ENCODE measurements at places on chromosomes 12 and 14. TPM values are rescaled to one million over a fixed set of nuclear protein-coding genes. Genes with fewer than 3 reads are reported as not detected.

GRCh38 chr14:23006188-23006534, 3.8 kb downstream of the C14orf93 start:
- DNase-seq = no peak

DNA sequence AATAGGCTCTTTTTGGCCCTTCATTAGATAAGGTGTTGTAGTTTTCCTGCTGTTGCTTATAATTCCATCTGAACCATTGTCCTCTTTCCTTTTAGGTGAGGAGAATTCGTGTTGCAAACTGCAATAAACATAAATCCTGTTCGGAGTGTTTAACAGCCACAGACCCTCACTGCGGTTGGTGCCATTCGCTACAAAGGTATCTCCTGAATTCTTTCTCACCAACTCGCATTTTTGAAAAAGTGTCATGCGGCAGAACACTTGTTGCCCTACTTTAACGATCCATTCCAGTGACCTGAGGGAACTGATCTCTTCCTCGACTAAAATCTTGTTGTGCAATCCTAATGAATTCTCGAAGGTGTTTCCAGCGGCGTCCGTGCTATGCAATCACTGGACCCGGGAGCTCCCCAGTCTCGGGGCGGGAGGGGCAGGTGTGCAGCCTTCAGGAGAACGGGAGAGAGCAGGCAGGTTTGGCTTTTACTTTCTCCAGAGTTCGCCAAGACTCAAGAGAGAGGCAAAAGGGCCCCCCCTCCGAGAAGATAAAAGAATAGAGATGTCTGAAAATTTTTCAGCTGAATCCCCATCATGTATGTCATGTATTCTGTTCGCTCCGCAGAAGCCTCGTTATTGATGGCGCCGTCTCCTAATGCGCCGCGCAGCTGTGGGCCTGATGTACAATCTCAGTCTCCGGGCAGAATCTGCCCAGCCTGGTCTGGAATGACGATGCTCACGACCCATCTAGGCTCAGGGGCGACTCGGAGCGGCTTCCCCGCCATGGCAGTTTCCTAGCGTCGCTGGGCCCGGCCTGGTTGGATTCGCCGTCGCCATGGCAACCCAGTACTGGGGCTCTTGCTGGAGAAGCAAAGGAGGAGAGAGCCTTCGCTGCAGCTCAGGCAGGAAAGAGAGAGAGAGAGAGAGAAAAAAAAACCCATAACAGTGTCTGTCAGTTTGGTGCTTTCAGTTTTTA, 38.2 kb downstream of the PLXNC1 start:
- no peak for DNase-seq

DNA sequence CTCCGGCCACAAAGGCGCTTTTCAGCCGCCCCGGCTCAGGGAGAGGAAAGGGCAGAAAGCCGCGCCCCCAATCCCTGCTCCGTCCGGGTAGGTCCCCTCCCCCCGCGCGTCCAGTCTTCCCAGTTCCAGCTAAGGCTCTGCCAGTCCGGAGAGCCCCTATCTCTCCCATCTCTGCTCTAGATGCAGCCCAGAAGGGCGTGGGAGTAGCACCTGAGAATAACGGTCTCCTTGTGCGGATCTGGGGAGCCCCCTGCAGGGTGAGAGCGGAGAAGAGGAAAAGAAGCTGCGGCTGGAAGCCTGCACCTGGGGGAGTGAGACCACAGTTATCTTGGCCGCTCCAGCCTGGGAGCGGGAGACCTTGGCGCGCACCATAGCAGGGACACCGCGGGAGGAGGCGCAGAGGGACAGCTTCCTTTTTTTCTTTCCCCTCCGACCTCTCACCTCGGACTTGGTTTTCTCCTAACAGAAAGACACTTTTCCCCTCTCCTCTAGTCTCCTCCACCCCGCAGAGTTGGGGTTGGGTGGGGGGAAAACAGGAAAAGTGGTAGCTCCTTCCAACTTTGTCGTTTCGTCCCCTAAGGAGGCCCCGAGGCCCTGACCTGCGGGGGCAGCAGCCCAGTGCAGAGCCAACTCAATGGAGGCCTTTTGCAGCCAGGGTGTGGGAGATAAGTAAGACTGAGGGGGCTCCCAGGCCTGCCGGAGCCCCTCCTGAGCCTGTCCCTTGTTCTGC, 2.4 kb downstream of the DHH start:
- DNase-seq = no peak

DNA sequence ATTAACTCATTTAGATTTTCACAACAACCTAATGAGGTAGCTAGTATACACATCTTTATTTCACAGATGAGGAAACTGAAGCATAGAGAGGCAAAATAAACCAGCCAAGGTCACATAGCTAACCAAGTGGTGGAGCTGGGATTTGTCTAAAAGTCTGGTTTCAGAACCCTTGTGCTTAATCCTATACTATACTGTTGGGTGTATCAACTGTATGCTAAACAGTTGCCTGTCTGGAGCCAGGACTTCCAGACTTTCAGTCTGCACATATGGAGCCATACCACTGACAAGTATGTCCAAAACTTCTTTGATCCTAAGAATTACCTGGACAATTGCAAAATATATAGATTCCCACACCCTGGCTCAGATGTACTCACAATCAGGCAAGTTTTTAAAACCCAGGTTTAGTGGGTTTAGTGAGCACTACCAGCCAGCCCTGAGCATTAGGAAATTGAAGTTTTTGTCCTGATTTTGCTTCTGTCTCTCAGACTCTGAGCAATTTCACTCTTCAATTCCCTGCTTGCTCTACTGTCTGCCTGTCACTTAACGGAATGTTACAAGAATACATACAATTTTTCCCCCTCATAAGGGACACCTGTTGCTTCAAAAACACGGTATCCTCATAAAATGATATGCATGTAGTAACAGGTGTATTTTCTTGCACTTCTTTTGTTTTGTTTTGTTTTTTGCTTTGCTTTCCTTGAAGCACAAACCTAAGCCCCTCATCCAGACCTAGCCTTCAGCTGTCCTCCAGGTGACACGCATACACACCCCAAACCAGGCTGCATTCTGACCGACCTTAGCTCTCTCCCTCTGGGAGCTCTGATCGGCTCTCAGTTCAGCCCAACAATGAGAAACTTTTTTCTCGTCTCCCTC, 9.6 kb upstream of the SALL2 start:
- DNase-seq = no peak

DNA sequence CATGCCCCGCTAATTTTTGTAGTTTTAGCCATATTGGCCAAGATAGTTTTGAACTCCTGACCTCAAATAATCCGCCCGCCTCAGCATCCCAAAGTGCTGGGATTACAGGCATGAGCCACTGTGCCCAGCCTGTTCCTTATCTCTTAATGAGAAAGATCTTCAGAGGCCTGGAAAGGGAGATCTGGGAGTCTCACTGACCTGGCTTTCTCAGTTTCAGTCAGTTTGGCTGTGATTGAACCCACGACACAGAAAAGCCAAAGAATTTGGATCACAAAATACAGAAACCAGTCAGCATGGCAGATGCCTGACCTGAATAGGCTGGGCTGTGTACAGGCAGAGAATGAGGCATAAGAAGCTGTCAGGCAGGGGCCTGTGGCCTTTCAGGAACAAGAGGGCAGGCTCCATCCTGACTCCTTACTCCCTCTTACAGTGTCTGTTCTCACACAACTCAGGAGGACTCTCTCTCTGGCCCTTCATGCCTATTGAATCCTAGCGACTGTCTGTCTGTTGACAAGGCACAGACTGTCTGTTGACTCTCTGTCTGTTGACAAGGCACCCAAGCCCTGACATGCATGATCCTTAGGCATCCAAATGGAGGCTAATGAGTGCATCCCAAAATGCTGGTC, 366.5 kb upstream of the CCDC196 start:
- no peak for DNase-seq

GRCh38 chr14:33081259-33081658, 142.6 kb downstream of the NPAS3 start:
- no peak for DNase-seq

GRCh38 chr14:54942913-54943312, 40.3 kb upstream of the GCH1 start:
- DNase-seq = no peak

- no peak for DNase-seq
These were observed 393.7 kb downstream of the SOX5 start for GRCh38 chr12:23555825-23556207.

GRCh38 chr14:72027061-72027460, 94.8 kb downstream of the RGS6 start:
- no peak for DNase-seq

DNA sequence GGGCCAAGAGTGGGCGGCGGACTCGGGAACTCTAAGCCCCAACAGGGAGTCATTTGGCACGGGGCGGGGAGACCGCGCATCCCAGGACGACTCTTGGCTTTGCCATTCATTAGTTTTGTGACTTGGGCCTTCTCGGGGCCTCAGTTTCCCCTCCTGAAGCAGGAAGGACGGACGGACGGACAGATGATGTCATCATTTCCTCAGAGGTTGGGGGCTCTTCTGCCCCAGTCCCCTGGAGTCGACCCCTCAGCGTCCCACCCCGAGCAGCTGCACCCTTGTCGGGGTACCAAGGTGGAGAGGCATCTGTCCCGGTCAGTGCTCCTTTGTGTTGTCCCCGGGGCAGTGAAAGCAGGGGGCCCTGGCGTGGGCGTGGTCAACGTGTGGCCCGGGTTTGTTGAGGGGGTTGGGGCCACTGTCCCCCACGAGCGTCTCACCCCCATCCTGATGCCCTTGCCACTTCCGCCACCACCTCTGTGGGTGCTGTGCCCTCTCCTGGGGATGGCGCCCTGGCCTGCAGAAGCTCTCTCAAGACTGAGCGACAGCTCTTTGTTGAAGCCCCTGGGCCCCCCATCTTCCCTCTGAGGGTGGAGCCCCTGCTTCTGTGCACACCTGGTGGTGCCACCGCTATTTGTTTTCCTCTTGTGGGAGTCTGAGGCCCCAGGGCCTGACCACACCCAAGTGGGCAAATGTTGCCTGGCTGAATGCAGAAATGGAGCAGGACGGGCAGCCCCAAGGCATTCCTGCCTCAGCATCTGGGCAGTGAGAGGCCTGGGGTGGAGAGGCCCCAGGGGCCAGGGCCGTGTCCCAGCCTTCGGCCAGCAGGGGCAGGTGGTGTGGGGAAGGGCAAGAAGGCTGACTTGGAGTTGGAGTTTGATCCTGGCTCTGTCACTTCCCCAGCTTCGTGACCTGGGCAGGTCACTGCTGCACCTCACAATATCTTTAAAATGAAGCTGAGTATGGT, 896 bp downstream of the HHIPL1 start:
- peak; percentile 23 for DNase-seq

- no peak for DNase-seq
These were observed 1.3 kb downstream of the POMT2 start for GRCh38 chr14:77319422-77319821.

GRCh38 chr14:51020024-51020710, 74.7 kb downstream of the TRIM9 start:
- no peak for DNase-seq

- no peak for DNase-seq
These were observed 502 bp downstream of the ITGA5 start for GRCh38 chr12:54418441-54419087.

GRCh38 chr12:127559349-127560040, 707.5 kb upstream of the TMEM132C start:
- peak; percentile 17 for DNase-seq

GRCh38 chr12:89977405-89978085, 268.9 kb upstream of the ATP2B1 start:
- no peak for DNase-seq

DNA sequence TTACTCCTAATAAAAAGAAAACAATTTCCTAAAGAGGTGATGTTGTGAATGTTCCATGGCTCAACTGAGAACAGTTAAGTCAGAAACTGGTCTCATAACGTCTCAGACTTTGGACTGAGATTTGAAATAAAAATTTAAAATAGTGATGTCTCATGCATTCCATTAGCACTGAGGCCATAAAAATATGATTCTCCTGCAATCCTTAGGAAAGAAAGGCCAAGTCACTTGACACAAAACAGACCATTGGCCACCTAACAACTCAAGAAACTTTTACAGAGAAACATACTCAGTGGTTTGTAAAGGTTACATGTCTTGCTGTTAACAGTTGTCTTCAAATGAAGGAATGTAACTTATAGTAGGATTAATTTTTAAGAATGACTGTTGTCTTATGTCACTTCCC, 58.1 kb downstream of the STAB2 start:
- DNase-seq = no peak

- no peak for DNase-seq
These were observed 218.8 kb downstream of the BTG1 start for GRCh38 chr12:91926848-91927247.

DNA sequence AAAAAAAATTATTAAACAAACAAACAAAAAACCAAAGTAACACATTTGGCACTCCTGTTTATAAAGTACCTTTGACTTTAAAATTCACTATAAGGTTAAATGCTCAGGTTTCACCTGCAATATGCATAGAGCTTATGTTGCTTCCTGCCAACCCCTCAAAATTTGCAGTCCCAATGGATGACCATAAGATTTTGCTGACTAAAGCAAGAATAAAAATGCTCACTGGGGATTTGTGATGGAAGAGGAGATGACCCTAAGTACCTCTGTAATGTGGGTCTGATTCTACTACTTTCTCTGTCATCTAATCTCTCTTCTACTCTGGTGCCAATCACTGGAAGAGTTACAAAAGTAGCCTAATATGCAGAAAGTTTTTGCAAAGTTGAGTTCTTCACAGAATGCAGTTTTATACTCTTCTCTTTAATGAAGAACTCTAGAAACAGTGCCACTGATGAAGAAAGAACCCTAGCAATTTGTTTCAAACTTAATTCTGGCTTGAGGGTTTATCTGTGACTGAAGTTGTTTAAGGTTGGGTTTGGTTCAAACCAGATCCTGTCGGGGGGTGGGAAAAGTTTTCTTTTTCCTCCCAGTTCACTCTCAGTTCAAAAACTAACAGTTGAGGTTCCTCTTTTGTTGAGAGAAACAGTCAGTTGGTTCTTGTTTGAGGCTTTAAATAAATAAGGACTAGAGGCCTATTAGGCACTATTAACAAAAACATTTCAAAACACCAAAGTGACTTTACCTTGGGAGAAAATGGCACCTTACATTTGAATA, 10.9 kb downstream of the WASHC3 start:
- no peak for DNase-seq

- DNase-seq = no peak
These were observed 695.6 kb upstream of the LMO3 start for GRCh38 chr12:17301544-17301943.

- no peak for DNase-seq
These were observed 150.3 kb downstream of the LRRK2 start for GRCh38 chr12:40375076-40375475.

- no peak for DNase-seq
These were observed 16.6 kb downstream of the RDH12 start for GRCh38 chr14:67718265-67718664.

GRCh38 chr12:12024911-12025682, 45.6 kb upstream of the BCL2L14 start:
- DNase-seq = no peak

Gene NANOG
- total RNA-seq = not detected

Gene CCDC177
- not detected for total RNA-seq

Gene NOS1
- 0.67 TPM for total RNA-seq

Gene SLCO1C1
- 1.0 TPM for total RNA-seq

Gene KLHL33
- 0.42 TPM for total RNA-seq

Gene TSPAN11
- 1.3 TPM for total RNA-seq

Gene SLC38A2
- total RNA-seq = 109 TPM

Gene TUNAR
- total RNA-seq = not detected

Gene LGMN
- total RNA-seq = 97.4 TPM

Gene ATXN2
- 55.0 TPM for total RNA-seq

Data from heart right ventricle (tissue), 16 donors.